Activated T-cell treated with anti-CD3 and anti-CD28 coated beads for 4 hours (primary cell): ENCODE measurements at places on chromosomes 12 and 14.

GRCh38 chr12:89067421-89068187 lies 284.7 kb downstream of the DUSP6 start:
- DNase-seq: no peak

- no peak for DNase-seq
Measured at GRCh38 chr12:81221681-81222080, 143.8 kb downstream of the ACSS3 start.

GRCh38 chr14:72738161-72738611 lies 155.7 kb downstream of the DPF3 start:
- DNase-seq: no peak

GRCh38 chr14:76985540-76986230 lies 42.8 kb downstream of the IRF2BPL start:
- DNase-seq: no peak

DNA sequence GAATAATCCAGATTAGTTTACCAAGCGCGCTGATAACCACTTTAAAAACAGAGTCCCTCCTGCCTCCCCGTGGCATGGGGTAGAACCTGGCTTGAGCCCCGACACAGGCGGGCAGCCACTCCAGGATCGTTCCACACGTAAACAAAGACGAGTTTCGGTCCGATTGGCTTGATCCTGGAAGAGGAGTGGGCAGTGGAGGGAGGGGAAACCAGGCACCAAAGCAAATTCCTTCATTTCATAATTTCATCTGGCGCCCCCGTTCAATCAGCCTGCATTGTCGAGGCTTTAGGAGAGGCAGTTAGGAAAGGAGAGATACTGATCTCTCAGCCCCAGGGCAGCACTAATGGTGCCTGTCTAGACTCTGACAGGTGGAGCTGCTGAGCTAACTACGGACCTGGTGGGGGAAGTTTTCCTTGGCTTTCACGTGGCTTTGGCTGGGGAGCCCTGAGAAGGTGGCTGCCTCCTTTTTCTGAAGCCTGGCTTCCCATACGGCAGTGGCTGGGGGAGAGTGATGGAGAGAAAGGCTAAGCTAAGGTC lies 751 bp upstream of the GPRC5A start:
- DNase-seq: no peak

DNA sequence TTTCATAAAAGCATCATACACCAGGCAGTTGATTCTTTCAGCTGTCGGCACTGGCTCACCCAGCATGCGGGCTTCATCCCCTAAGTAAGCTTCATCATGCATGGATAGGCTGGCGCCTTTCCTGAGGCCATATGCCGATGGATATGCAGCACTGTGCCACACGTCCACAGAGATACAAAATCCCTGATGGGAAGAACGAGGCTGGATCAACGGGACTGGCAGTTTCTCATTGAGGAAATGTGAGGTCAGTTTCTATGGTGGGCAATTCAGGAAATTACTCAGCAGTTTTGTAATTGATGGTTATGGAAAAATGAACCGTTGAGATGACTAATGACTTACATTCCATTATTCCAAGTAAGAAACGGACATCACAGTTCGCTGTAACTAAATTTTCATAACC lies 453.8 kb downstream of the TMEM121 start:
- no peak for DNase-seq

- DNase-seq: no peak
Measured at GRCh38 chr14:88904864-88905263, 80.4 kb downstream of the TTC8 start.

DNA sequence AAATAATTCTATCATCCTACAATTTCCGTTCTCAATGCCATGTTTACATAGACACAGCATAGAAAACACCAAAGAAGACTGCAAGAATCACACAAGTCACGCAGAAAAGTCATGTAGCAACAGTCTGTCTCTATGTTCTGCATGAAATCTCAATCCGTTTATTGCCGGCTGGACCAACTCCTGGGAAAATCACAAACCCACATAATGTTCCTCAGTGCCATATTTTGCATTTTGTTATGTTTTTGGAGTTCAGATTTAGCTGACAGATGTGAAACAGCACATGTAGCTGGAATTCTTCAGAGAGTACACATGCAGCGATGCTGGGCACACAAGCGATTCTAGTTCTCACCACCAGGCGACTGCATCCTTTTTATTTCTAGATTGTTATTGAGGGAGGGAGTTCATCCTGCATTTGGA lies 193.1 kb downstream of the APAF1 start:
- DNase-seq: no peak

DNA sequence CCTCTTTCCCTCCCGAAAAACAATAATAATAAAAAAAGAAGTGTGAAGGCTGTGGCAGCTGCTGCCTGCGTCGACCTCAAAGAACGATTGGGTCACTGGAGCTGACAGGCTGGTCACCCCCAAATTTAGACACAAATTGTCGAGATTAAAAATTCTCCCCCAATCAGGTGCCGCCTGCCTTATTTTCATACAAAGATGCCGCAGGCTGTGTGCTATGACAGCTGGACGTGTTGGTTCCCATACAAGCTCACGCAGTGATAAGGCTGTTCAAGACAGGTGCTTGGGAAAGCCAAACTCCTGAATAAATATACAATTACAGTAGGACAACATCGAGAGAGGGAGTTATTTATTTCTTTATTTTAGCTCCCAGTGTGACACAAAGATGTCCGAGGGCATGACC lies 1041.8 kb downstream of the VRK1 start:
- DNase-seq: no peak

DNA sequence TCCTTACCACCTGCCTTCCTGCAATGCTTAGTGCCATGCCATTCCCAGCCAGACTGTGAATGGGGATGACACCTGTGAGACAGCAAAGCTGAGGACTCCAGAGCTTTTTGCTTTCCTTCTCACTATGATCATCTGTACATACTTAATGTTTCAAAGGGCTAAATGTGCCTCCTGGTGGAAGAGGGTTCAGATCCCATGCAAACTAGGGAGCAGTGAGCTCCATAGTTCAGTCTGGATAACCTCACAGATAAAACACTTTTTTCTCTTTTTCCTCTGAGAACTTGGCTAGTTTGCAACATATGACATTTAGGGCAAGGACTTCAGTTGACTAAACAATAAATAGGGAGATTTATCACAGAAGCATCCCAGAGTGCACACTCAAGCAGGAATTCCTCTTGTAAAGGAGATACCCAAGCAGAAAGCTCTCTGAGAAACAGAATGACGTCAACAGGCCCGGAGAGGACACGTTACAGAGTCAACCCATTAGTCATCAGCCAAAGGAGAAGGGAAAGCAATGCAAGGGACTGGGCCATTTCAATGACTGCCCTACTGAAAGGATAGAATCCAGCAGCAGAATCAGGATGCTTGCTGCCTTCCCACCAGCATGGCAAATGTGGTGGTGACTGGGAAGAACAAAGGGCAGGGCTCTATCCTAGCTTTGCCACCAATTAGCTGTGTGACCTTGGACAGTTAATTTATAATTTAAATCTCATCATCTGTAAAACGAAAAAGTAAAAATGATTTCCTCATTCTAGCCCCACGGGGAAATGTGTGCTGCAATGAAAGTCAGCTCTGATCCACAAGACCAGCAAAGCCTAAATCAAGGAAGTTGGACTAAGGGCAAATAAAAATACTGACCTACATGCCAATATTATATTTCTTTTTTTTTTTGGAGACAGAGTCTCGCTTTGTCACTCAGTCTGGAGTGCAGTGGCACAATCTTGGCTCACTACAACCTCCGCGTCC lies 80.8 kb upstream of the ACTN1 start:
- no peak for DNase-seq

DNA sequence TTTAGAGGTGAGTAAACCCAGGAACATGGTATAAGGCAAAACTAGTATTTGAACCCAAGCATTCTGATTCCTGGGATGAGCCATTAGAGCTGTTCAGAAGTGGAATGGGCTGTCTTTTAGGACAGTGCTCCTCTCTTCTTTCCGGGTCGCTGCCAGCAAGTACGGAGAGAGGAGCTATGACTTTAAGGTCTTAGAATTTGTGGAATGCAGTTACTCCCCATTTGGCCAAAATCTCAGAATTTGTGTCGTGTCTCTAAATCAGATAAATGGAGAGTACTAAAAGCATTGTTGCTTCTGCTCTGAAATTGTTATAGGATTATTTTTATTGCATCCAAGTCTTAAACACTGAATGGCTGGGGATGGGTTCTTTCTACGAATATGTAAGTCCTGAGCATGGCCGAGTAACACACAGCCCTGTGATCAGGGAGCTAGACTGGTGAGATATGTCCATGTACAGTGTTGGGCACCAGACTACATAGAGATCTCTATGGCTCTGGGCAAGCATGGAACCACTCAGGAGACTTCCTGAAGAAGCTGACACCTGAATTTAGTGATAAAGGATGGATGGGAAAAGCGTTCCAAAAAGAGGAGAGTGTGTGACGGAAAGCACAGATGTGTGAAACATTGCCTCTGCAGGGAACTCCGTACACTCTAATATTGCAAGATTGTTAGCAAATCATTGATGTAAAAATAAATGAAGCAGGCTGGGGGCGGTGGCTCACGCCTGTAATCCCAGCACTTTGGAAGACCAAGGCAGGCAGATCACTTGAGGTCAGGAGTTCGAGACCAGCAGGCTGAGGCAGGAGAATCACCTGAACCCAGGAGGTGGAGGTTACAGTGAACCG lies 184.7 kb downstream of the SRGAP1 start:
- DNase-seq: no peak

GRCh38 chr14:96683562-96684289 lies 113.5 kb upstream of the VRK1 start:
- DNase-seq: no peak

DNA sequence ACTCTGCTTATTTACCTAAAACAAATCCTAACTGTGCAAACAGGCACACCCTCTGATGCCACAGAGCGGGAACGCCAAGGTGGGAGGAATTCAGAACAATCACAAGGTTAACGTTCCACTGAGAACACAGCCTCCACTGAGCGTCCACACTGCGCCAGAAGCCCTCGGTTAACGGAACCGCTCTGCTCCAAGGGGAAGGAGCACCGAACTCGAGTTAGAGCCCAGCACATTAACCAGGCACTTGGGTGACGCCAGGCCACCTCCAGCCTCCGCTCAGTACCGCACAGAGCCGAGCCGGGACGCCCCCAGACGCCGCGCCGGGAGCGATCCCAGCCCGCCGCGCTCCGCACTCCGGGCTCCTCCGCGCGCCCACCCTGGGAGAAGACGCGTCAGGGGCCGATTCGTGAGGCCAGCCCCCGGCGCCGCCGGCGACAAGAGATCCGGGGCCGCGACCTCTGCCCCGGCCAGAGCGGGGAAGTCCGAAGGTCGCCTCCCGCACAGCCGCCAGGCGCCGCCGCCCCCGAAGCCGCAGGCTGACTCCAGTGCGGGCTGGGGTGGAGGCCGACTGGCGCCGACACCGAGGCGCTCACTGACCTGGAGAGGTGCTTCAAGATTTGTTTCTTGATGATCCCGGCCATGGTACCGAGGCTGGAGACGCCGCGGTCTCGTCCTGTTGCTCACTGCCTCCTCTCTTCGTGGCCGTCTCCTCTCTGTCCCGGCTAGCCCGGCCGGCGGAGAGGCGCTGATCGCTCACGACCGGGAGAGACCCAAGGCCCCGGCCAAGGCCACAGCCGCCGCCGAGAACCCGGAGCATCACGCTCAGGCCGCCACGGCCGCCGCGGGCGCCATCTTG lies 450 bp downstream of the BLTP3B start:
- DNase-seq: peak; percentile 23

DNA sequence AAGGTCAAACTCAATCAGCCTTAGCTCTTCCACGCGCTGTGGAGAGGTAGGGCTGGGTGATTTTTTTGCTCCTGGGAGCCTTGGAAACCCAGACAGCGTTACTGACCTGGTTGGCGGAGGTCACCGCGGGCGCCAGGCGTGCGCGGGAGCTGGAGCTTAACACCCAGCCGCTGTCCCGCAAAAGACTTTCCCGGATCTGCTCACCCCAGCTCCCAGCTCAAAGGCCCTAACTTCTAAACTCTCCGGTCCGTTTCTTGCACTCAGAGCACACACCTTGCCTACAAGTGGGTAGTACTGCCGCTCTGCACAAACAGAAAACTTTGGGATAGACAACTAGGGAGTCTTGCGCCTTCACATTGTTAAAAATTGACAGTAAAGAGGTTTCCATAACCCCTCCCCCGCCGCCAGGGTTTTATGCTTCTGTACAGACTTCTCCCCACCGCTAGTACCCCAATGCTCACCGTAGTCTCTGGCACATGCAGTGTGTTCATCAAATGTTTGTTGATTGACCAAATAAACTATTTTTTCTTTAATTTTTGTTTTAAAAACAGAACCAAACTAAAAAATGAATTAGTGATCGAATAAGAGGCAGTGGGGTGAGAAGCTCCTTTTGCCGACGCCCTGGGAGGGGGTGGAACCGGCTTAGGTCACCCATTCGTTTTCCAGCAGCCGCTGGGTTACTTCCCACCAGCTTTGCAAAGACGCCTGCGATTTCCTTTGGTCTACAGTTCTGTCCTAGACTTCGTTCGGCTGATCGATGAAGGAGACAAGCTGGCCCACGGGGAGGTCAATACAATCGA lies 12.7 kb upstream of the TBX3 start:
- no peak for DNase-seq

DNA sequence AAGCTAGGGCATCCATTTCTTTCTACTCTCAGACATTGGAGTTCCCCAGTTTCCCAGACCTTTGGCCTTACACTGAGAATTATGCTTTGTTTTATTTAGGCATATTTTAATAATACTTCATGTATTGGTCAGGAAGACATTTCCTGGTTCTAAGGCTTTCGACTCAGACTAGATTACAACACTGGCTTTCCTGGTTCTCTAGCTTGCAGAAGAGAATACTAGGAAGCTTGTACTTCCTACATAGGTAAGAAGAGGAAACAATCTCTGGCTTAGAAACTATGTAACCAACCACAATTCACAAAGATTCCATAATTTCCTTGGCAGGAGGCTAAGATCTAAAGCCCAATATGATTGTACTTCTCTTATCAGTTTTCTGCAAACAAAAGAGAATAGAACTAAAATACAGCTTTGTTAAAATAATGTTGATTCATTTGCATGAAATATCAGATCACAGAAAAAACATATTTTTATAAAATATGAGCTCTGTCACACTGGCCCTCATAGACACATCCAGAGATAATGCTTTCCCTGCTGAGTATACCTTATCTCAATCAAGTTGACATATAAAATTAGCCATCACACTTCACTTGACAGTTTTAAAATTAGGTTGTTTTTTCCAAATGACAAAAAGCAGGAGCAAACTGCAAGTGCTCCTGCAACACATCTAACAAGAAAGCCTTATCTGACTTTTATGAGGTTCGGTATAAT lies 30.5 kb downstream of the CLEC2D start:
- no peak for DNase-seq

GRCh38 chr12:52253391-52254179 lies 20.5 kb downstream of the KRT7 start:
- no peak for DNase-seq

DNA sequence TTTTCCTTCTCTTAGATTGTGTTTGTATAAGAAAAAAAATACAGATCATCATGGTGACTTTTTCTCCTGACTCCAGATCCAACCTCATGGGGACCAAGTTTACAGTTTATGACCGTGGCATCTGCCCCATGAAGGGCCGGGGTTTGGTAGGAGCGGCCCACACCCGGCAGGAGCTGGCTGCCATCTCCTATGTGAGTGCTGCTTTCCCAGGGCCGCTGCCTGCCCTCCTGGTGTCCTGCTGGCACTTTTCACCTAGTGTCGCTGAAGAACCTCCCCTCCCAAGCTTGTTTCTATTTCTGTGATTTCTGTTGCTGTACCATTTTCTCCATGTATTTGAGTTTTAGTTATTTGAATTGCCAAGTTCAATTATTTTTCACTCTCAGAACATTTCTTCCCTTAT lies 24.8 kb upstream of the TEAD4 start:
- no peak for DNase-seq

- no peak for DNase-seq
Measured at GRCh38 chr14:62015243-62015642, 253.0 kb downstream of the SNAPC1 start.
